Cardiac muscle cell (in vitro differentiated cells and primary cell): ENCODE measurements at places on chromosomes 1 and 21. TPM values are rescaled to one million over a fixed set of nuclear protein-coding genes. Genes with fewer than 3 reads are reported as not detected.

The FAM78B gene
- total RNA-seq = 0.06 and 0.32 TPM in 2 replicates

The ATP6V1G3 gene
- not detected in 2 replicates for total RNA-seq

The MEF2D gene
- total RNA-seq = 35.9 and 64.6 TPM in 2 replicates

The ZMYND12 gene
- 0.39 and 1.1 TPM in 2 replicates for total RNA-seq

The TBX15 gene
- not detected in 2 replicates for total RNA-seq

GRCh38 chr21:46551636-46552241 is 53.1 kb downstream of the S100B start:
- no peaks in the 10 kb centered on the region for H3K27me3 ChIP-seq
- no peak overlapping the region for H3K27ac ChIP-seq
- H3K4me1 ChIP-seq = no peaks in the 10 kb centered on the region
- no peak overlapping the region for H3K4me3 ChIP-seq
- no peak for DNase-seq
- peaks cover 60% of the 10 kb centered on the region for H3K36me3 ChIP-seq

GRCh38 chr1:63677497-63677896 is 84.3 kb downstream of the PGM1 start:
- H3K4me3 ChIP-seq = no peak overlapping the region
- H3K27ac ChIP-seq = no peak overlapping the region
- H3K36me3 ChIP-seq = no peaks in the 10 kb centered on the region
- DNase-seq = no peak
- H3K27me3 ChIP-seq = no peaks in the 10 kb centered on the region
- peaks cover 18% of the 10 kb centered on the region for H3K4me1 ChIP-seq

DNA sequence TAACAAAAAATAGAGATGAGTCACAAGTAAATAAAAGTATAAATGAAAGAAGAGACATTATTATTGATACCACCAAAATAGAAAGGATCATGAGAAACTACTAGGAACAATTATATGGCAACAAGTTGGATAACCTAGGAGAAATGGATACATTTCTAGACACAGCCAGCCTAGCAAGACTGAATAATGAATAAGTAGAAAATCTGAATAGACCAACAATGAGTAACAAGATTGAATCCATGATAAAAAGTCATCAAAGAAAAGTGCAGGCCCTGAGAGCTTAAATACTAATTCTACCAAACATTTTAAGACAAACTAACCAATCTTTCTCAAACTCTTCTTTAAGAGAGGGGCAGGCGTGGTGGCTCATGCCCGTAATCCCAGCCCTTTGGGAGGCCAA is 538.6 kb upstream of the PBX1 start:
- H3K4me1 ChIP-seq = no peaks in the 10 kb centered on the region
- no peak overlapping the region for H3K27ac ChIP-seq
- no peaks in the 10 kb centered on the region for H3K27me3 ChIP-seq
- DNase-seq = no peak
- H3K4me3 ChIP-seq = no peak overlapping the region

DNA sequence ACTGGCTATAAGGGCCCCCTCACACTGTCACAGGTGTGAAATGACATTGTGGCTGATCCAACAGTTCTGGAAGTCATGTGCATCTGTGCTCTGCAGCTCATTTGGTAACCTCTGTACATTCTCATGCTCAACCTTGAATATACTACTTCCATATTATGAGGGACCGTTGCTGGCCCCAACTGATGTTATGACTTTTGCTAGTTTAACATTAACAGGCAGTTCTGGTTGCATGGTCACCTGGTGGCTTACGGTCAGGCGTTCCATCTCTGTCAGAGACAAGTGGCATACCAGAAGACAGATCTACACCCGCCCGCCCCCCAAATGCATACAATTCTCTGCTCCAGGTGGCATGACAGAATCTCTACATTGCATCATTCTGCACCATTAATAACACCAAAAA is 6.0 kb upstream of the DIP2A start:
- no peak for DNase-seq
- peak overlapping the region; percentile 23 for H3K27ac ChIP-seq
- peaks cover 4% of the 10 kb centered on the region for H3K36me3 ChIP-seq
- no peak overlapping the region for H3K4me3 ChIP-seq
- peaks cover 29% of the 10 kb centered on the region for H3K4me1 ChIP-seq

DNA sequence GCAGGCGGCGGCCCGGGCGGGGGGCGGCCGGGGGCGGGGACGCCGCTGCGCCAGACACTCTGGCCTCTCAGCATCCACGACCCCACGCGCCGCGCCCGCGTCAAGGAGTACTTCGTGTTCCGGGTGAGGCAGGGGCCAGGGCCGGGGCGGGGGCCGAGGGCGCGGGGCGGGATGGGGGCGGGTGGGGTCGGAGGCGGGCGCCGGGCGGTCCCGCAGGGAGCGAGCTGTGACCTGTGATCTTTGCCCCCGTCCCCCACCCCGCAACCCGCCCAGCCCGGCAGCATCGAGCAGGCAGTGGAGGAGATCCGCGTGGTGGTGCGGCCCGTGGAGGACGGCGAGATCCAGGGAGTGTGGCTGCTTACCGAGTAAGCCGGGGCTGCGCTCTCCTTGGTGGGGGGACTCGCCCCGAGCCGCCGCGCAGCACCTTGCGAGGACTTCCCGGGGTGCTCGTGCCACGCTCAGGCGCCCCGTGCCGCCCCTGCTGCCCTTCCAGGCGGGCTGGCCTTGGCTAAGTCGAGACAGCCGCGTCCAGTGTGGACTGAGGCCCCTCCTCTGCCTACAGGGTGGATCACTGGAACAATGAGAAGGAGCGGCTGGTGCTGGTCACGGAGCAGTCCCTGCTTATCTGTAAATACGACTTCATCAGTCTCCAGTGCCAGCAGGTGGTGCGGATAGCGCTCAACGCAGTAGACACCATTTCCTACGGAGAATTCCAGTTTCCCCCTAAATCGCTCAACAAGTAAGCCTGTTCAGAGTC is 514 bp downstream of the TPRG1L start:
- peak; percentile 58 for DNase-seq
- peaks cover 22% of the 10 kb centered on the region for H3K36me3 ChIP-seq
- H3K4me1 ChIP-seq = peaks cover 8% of the 10 kb centered on the region

DNA sequence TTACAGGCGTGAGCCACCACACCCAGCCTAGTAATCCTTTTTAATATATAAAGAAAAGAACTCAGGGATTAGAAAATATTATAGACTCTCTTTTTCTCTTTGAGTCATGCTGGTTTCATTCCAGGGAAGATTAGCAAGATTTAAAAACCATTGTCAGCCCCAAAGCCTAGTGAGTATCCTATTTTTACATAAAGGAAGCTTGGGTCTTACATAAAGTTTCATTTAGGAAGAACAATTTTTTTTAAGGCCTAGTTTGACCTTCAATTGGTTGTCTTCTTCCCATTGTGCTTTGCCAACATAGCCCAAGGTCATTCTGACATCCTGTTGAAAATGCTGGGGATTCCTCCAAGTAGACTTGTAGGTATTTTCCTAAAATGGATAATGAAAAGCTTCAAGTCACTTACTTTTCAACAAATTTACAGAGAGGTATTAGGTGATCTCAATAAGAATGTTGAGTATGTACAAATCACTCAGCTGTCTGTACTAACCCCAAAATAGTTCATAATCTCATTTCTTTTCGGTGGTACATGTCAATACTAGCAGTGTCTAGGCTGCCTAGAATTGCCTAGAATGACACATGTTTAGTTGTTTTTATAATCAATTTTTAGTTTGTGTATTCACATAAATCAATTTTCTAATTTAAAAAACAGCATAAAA is 4.3 kb upstream of the KIF14 start:
- no peaks in the 10 kb centered on the region for H3K36me3 ChIP-seq
- peaks cover 11% of the 10 kb centered on the region for H3K4me1 ChIP-seq
- H3K27me3 ChIP-seq = no peaks in the 10 kb centered on the region
- H3K27ac ChIP-seq = no peak overlapping the region

DNA sequence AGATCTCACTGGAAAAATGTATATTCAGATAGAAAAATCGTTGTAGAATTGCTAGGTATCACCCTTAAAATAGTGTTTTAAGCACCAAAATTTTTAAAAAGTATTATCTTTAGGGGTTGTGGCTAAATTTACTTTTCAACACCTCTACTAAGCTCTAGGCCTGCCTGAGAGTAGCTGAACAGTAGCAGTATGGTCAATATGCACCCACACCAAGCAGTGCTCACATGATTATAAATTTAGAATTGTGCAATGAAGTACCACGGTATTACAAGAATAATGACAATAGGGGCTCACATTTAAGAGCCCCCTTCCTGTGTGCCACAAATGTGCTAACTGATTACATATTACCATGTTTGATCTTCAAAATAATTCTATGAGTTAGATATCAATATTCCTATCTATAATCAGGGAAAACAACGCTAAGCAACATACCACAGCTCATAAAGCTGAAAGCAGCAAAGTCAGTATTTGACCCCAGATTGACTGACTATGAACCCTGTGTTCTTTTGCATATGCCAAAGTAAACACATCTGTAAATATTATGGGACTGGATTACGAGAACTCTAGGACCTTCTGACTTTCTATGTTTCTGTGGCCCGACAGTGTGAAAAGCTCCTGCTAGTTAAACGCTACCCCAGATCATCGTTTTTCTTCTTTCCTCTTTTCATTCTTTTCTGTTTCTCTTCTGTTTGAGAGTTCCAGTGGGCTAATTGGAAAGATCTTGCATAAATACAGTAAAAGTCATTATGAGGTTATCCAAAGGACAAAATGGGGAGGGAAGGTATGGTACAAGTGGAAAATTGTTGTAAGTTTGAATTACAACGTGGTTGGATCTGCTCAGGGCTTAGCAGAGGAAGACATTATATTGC is 201.1 kb upstream of the C1orf87 start:
- DNase-seq = no peak
- H3K27me3 ChIP-seq = no peaks in the 10 kb centered on the region
- no peak overlapping the region for H3K4me3 ChIP-seq
- H3K36me3 ChIP-seq = no peaks in the 10 kb centered on the region
- H3K4me1 ChIP-seq = no peaks in the 10 kb centered on the region

- H3K4me1 ChIP-seq = peaks cover 91% of the 10 kb centered on the region
- no peaks in the 10 kb centered on the region for H3K36me3 ChIP-seq
- peak overlapping the region; percentile 93 for H3K27ac ChIP-seq
- no peak for DNase-seq
- no peaks in the 10 kb centered on the region for H3K27me3 ChIP-seq
- H3K4me3 ChIP-seq = no peak overlapping the region
Observed at GRCh38 chr1:41155105-41155504, 87.0 kb downstream of the SCMH1 start.

- no peak overlapping the region for H3K27ac ChIP-seq
- H3K36me3 ChIP-seq = no peaks in the 10 kb centered on the region
- peak; percentile 62 for DNase-seq
- no peak overlapping the region for H3K4me3 ChIP-seq
Observed at GRCh38 chr1:172745014-172745413, 86.1 kb downstream of the FASLG start.

DNA sequence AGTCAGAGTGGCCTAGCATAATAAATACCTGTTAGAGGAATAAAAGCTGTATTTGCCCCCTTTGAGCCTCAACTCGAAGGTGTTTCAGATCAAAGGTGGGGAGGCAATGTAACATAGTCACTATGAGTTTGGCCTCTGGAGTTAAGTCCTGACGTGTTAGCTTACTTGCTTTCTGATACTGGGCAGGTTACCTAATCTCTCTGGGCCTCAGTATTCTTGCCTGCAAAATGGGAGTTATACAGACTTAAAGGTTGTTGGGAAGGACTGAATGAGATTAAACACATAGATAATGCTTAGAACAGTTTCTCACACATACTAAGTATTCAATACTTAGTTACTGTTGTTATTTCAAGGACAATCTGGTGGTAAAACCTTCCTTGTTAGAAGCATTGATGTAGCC is 15.5 kb downstream of the RNF220 start:
- peaks cover 18% of the 10 kb centered on the region for H3K4me1 ChIP-seq
- H3K27ac ChIP-seq = no peak overlapping the region
- no peaks in the 10 kb centered on the region for H3K36me3 ChIP-seq
- H3K4me3 ChIP-seq = no peak overlapping the region
- peaks cover 47% of the 10 kb centered on the region for H3K27me3 ChIP-seq

- no peak for DNase-seq
- H3K36me3 ChIP-seq = no peaks in the 10 kb centered on the region
Observed at GRCh38 chr1:43296207-43296606, 4.6 kb upstream of the TIE1 start.

DNA sequence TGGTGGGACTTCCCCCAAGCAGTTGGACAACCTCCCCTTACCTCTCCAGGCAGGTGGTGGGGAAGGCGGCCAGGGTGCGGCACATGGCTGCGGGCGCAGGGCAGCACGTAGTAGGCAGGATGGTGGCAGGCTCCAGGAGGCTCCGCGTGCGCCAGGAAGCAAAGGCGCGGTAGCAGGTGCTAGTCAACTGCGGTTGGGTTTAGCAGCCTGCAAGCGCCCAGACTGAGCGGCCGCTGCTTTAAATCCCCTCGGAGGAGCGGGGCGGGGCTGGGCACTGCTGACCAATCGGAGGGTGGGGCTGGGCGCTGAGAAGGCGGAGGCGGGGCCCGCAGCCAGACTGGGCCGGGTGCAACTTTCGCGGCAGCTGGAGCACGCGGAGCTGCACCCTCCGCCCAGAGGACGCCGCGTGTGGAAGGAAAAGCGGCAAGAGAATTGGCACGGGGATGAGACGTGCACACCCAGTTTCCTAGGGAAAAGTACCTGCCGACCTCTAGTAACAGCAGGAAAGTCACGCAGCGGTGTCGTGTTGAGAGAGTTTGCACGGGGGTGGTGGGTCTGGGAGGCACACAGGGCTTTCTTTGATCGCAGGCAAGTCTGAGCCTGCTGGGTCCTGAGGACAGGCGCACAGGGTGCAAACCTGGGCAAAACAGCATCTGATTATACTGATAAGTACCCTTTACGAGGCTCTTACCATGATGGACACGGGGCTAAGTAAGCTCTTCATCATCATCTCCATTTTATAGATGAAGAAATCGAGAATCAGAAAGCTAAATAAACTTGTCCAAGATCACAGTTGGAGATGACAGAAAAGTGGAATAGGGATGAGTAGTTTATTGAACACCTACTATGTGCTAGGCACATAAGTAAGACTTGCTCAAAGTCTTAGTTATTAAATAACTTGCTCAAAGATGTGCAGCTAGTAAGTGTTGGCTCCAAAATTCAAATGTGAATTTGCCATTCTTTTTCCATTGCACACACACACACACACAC is at the start of gene RGS16:
Gene RGS16, minus strand, starts transcription at position 215 of the 990 bp plus-strand sequence. Its CDS starts 130 bp downstream, at position 85.
- peak within 1 kb of the TSS; percentile 21 for H3K4me3 ChIP-seq
- H3K27me3 ChIP-seq = peaks cover 19% of the 10 kb centered on the region
- H3K4me1 ChIP-seq = peaks cover 4% of the 10 kb centered on the region
- H3K36me3 ChIP-seq = no peaks in the 10 kb centered on the region
